Renal pelvis (tissue), 12 donors: ENCODE measurements at places on chromosomes 2 and 18. TPM values are rescaled to one million over a fixed set of nuclear protein-coding genes. Genes with fewer than 3 reads are reported as not detected.

DNA sequence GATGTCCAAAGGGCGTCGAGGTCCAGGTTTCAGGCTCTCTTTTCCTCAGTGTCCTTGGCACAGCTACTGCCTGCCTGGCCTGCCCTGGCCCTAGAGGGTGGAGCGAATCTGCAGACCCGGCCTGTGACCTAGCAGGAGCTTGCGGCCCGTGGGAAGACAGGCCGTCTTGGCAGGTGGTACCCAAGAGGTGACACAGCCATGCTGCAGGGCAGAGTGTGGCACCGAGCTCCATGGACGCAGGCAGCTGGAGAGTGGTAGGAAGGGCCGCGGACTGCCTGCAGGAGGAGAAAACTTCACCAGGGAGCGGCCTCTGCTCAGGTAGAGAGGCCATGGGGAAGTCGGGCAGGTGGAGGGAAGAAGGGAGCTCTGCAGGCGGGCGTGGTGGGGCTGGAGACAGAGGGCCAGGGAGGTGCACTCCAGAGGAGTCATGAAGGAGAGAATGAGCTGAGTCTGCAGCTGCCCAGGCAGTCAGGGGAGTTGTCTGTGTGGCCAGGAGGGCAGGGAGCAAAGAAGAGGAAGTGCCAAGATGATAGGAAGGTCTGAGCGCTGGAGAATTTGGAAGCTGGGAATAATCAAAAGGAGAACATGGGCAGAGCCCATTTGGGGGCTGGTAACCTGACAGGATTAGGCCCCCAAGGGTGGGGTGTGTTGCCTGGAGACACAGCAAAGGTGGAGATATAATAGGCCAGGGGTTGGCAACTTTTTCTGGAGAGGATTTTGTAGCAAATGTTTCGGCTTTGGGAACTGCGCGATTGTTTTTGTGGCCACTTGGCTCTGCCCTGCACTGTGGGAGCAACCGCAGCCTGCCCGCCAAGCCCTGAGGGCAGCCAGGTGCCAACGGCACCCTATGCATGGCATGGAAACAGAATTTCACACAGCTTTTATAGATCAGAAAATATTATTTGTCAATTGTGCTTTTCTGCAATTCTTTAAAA lies 154.4 kb upstream of the PXDN start:
- no peak for DNase-seq

Gene STAT4
- 9.9 TPM for polyA plus RNA-seq

DNA sequence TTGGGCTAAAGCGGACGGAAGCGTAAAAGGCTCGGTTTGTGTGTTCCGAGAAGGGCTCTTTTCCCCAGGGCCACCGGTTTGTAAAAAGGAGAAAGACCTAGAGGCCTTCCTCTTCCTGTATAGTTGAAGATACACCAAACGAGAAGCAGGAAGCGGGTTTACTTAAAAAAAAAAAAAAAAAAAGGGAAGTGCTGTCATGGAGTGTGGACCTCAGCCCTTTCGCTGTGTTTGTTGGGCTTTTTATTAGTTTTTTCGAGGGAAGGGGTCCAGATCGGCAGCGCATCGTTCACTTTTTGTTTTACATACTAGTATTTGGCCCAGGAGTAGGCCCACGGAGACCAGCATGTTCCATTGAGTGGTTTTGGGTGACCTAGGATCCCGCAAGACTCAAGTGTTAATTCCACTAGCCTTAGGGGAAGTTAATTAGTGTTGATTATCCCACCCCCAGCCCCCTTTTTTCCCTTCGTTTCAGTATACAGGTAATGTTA lies 676 bp downstream of the ACTR2 start:
- no peak for DNase-seq

GRCh38 chr2:147792966-147793617 lies 51.7 kb upstream of the ACVR2A start:
- DNase-seq, result no peak

- no peak for DNase-seq
These were observed 18.5 kb downstream of the NEURL3 start for GRCh38 chr2:96486696-96487095.

DNA sequence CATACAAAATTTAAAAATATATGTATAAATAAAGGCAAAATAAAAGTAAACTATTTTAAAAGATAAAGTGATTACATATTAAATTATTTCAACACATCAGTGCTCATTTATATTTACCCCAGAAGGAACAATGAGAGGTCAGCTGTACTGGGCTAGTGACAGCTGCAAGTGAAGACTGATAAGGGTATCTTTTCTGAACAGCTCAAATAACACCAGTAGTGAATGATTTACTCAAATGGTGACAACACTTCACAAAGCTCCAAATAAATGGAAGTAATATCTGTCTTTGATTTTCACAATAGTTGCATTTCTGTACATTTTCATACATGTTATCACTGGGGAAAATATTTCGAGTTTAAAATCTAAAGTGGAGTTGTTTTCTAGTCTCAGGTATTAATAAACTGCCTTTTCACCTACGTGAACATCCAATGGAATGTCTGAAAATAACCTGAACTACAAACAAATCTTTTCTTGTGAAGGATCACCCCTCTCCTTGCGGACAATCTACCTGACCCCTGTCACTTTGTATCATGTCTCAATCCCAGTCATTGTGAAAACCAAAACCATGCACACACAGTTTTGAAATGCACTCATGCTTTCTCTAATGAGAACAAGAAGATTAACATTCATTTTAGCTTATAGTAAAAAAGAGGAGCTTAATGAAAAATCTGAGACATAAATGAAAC lies 1928.8 kb upstream of the CELF4 start:
- no peak for DNase-seq

DNA sequence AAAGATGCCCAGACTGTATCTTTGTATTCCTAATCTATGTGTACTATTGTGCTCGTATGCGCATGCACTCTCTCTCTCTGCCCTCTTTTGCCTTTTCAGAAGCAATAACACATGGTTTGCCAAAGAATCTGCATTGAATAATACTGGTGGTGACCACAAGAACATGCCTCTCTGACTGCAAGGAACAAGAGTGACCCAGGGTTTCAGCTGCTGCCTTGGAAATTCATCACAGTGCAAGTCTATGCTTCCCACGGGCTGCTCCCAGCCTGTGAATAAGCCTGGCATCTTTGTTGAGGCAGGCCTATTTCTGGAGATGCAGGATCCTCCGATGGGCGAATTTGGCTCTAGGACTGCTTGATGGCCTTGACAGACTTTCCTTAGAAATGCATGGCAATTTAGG lies 689.4 kb upstream of the FANCL start:
- no peak for DNase-seq

DNA sequence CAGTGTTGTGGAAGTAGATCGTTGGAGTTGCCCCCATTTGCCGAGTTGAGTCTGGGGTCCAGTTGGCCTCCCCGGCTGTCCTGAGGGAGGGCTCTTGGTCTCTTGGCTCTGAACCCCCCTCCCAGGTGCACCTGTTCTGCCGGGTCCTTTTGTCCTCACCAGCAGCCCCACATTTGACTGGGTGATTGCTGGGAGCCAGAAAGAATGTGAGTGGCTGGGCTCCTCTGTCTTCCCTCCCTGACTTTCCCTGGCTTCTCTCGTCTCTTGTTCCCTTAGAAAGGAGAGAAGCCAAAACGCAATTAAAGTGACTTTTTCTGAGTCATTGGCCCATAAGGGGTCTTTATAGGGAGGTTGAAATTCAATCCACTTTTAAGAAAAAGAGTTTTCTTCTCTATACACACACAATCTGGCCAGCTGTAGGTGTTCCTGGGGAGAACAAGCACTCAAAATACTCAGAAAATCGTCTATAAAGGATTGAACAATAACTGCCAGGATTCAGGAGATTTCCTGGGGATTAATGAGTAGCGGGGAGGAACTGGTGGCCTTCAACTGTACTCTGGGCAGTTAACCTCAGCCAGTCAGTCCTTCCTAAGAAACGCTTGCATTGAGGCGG lies 131.0 kb downstream of the TMEM182 start:
- peak; percentile 24 for DNase-seq

- DNase-seq, result no peak
These were observed 3.4 kb upstream of the IER3IP1 start for GRCh38 chr18:47179520-47179919.

DNA sequence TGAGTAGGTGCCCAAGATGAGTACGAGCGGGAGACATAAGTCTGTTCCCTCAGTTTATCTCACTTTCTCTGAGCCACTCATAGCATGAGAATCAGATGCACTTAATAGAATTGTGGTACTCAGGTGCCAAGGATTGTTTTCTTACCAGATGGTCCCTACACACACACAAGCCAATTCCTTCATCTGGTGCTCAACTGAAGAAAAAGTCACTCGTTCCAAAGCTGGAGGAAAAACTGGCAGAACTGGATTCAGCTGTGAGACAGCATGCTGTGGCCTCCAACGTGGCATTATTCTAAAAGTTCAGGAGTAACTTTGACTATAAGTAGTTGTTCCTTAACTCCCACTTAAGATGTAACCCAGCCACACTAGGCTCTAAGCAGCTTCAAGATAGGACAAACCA lies 33.4 kb upstream of the ABCA12 start:
- no peak for DNase-seq

Gene NXPH2
- 4.7 TPM for polyA plus RNA-seq

DNA sequence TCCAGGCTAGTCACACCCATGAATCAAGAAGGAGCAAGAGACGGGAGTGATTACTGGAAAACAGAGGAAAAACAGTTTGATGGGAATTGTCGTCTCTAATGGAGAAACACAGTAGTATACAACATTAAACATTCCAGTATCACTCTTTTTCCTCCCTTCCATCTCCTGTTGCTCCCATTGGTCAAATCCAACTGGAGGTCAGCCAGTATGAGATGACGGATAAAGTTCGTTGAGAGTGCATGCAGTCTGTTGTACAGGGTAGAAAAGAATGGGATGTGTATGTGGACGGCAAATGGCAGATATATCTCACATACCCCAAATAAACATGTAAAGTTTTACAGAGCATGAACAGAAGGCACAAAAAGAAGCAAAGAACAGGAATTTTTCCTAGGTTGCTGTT lies 221.9 kb upstream of the TNP1 start:
- DNase-seq, result no peak

- DNase-seq, result no peak
These were observed 106.9 kb upstream of the MSTN start for GRCh38 chr2:190169221-190170072.

Gene REG3A
- polyA plus RNA-seq, result not detected

GRCh38 chr18:67417864-67418523 lies 98.5 kb downstream of the DSEL start:
- DNase-seq, result no peak

DNA sequence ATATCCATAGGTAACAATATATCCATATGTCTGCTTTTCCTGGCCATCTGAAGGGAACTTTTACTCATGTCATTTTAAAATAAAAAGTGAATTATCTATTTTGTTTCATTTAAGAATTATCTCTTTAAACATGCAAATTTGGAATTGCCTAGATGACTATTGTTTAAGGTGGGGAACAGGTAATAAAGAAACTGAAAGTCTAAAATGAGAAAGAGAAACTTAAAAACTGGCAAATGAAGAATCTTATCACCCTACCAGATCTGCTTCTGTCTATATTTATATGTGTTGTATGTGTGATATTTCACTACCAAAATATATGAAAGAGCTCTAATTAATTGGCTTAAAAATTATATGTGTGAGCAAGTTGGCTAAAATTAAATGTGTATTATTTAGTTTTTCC lies 243.2 kb upstream of the KCNH7 start:
- no peak for DNase-seq

GRCh38 chr18:50816419-50817166 lies 3.2 kb downstream of the MRO start:
- DNase-seq, result no peak

- no peak for DNase-seq
These were observed 819.2 kb downstream of the SATB2 start for GRCh38 chr2:198638577-198638976.

DNA sequence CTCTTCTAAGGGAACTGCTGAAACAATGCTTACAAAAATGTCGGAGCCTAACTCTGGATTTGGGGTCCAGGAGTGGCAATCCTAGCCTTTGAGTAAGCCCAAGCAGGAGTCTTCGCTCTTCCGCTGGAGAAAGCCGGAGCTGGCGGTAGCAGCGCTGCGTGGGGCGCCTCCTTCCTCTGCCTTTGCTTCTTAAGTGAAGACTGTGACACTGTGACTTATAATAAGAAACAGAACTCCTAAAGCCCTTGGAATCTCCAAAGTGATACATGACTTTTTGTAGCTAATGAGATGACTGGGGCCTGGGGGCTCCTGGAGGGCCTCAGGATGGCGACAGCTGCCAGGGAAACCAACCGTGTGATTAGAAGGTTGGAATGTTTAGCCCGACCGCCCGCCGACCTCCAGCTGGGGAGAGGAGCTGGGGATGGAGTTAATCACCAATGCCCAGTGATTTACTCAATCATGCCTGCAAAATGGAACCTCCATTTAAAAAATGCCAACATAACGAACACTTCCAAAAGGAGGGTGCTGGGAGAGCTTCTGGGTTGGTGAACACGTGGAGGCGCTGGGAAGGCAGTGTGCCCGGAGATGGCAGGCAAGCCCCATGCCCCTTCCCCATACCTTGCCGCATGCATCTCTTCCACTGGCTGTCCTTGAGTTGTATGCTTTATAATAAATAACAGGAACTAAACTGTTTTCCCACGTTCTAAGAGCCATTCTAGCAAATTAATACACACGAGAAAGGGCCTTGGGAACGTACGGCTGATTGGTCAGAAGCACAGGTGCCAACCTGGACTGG lies 29.0 kb upstream of the MAL start:
- DNase-seq, result peak; percentile 84

DNA sequence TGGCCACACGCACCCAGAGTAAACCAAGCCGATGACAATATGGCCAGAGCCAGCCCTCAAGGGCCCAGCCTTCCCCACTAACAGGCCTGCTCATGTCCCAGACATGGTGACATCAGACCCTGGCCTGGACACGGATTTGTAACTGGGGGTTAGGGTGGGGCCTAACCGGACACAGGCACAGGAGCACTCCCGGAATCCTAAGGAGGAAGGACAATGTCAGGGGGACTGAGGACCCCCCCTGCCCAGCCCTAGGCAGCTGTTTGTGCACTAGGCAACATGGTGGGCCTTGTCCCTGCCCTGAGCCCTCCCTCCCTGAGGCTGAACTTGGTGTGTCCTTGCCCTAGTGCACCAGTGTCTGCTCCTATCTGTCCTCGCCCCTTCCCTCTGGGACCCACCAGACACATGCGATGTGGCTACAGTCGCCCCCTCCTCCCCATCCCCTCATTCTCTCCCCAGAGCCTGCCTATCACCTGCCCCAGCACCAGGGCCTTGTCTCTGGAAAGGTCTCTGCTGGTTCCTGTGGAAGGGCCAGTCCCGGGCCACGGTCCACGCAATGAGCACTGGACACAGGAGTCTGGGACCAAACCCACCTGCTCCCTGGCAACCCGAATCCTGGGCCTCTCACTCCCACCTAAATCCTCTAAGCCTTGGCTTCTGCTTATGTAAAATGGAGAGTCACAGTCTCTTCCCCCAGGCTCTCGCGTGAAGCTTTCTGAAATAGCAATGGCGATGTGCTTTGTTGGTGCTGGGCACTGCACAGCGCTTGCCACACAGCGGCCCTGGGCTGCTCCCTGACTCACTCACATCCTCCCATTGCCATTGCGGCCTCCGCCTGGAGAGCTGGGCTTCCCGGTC lies 76.5 kb upstream of the RAB6C start:
- no peak for DNase-seq

DNA sequence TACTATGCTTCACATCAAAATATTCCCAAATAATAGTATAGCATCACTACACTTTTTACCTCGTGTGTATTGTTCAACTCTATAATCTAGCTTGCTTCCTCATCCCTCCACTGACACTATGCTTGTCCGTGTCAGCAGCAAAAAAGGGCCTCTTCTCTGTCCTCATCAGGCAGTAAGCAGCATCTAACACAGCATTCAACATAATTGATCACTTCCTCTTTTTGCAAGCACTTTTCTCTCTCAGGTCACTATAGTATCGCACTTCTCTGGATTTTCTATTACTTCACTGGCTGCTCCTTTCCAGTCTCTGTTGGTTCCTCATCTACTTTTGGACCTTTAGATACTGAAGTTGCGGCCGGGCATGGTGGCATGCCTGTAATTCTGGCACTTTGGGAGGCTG lies 64.9 kb upstream of the ZSWIM2 start:
- no peak for DNase-seq
